ENCODE measurements at places on chromosomes 7 and 10. TPM values are rescaled to one million over a fixed set of nuclear protein-coding genes. Genes with fewer than 3 reads are reported as not detected.

- H3K27ac ChIP-seq, result no peak overlapping the region
- no peak for DNase-seq
- H3K36me3 ChIP-seq, result peaks cover 3% of the 10 kb centered on the region
- H3K27me3 ChIP-seq, result no peaks in the 10 kb centered on the region
- H3K4me1 ChIP-seq, result no peaks in the 10 kb centered on the region
- no peak overlapping the region for H3K4me3 ChIP-seq
Observed at GRCh38 chr10:117991701-117992100, 55.0 kb downstream of the RAB11FIP2 start.

- no peak for DNase-seq
- H3K27ac ChIP-seq, result peak overlapping the region; percentile 74
- peaks cover 33% of the 10 kb centered on the region for H3K4me1 ChIP-seq
- no peak overlapping the region for H3K4me3 ChIP-seq
- H3K27me3 ChIP-seq, result no peaks in the 10 kb centered on the region
Observed at GRCh38 chr10:69649786-69650550, 19.9 kb downstream of the FAM241B start.

DNA sequence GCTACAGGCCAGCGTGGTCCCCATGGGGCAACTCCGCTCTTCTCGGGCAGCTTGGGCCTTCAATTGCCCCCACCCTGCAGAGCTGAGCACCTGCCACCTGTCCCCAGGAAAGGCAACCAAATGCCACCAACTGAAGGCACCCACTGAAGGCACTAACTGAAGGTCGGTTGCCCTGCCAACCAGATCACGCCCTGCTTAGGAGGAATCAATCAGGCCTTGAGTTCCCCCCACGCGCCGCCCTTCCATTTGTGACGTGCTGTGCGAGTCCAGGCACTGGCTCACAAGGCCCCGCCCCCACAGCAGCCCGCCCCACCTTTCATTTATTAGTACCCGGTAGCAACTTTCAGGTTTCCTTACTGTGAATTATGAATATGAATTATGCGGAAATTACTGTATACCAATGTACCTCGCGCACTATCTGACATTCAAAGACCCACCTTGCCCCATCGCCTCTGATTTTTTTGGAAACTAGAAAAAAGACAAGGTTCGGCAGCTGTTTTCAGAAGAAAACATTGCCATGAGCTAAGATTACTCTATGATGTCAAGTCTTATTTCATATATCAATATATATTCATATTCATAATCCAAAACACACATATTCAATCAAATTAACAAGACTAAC is 83.6 kb upstream of the ABI1 start:
- H3K27me3 ChIP-seq, result peaks cover 6% of the 10 kb centered on the region
- H3K4me3 ChIP-seq, result peak overlapping the region; percentile 10
- H3K4me1 ChIP-seq, result peaks cover 12% of the 10 kb centered on the region
- no peaks in the 10 kb centered on the region for H3K36me3 ChIP-seq
- no peak for DNase-seq

DNA sequence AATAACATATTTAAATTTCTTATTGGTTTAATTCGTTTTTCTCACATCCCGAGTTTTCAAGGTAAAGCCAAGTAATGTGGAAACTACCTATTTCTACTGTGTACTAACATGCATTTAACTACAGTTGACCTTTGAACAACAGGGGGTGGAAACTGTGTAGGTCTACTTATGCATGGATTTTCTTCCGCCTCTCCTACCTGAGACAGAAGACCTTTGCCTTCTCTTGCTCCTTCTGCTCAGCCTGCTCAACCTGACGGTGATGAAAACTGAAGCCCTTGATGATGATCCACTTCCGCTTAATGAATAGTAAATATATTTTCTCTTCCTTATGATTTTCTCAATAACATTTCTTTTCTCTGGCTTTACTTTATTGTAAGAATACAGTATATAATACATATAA is 18.5 kb downstream of the MEOX2 start:
- no peak for DNase-seq
- no peak overlapping the region for H3K27ac ChIP-seq
- H3K4me1 ChIP-seq, result no peaks in the 10 kb centered on the region
- H3K4me3 ChIP-seq, result no peak overlapping the region
- no peaks in the 10 kb centered on the region for H3K36me3 ChIP-seq

DNA sequence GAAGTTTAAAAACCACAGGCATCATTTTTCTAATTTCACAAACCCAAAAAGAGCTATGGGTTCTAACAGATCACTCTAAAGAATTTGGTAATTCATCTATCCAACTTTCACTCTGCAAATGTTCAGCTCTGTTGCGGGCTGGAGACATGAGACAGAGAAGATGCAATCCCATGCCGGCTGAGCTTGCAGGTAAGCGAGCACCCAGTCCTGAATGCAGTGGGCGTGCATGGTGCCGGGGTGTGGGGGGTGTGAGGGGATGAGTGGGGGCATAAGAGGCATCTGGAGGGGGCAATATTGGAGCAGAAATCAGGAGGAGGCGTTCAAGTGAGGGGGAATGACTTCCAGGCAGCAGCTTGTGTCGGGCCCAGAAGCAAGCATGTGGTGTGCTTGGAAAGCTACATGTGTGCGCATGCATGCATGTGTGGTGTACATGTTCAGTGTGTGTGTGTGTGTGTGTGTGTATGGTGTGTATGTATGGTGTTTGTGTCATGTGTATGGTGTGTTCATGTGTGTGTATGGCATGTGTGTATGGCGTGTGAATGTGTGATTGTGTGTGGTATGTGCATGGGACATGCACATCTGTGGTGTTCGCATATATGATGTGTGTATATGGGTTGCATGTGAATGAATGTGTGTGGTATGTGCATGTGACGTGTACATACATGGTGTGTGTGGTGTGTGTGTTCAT is 172.9 kb downstream of the PRKCQ start:
- H3K36me3 ChIP-seq, result peaks cover 6% of the 10 kb centered on the region
- H3K27me3 ChIP-seq, result peaks cover 4% of the 10 kb centered on the region
- H3K4me1 ChIP-seq, result peaks cover 42% of the 10 kb centered on the region
- H3K4me3 ChIP-seq, result no peak overlapping the region
- H3K27ac ChIP-seq, result peak overlapping the region; percentile 24

- no peak overlapping the region for H3K27ac ChIP-seq
- H3K4me3 ChIP-seq, result no peak overlapping the region
- DNase-seq, result no peak
Observed at GRCh38 chr7:63039882-63040281, 958.8 kb upstream of the ZNF722 start.

DNA sequence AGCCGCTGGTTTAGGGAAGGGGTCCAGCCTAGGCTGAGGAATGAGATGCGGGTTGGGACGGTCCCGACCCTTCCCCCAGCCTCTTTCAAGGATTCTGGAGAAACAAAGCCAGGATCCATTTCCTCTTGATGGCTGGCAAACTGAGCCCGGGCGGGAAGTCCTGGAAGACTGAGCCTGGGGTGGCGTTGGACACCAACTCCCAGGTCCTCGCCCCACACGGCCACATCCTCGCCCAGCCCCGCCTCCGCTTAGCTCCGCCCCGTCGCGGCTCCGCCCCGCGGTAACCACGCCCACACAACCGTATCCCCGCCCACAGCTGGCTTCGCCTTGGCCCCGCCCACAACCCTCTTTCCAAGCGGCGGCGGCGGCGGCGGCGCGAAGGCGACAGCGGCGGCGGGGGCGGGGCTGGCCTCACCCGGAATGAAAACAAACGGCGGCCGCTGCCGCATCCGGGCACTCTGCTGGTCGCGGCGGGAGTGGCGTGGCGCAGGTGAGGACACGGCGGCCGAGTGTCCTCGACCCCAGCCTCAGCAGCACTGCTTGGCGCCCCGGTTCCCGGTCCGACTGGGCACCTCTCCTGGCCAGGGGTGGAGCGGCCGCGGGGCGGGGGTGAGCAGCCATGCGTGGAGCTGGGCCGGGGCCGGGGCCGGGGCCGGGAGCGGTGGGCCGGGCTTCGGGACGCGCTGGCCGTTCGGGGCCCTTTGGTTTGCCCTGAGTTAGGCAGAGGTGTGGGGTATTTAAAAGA is at the start of gene NUB1:
Gene NUB1 (plus strand): TSS at position 456 of the 745 bp plus-strand sequence. CDS start 3,538 bp downstream, outside the sequence.
- H3K4me3 ChIP-seq, result peak within 1 kb of the TSS; percentile 83
- H3K4me1 ChIP-seq, result peaks cover 31% of the 10 kb centered on the region
- H3K36me3 ChIP-seq, result peaks cover 32% of the 10 kb centered on the region
- H3K27me3 ChIP-seq, result no peaks in the 10 kb centered on the region

GRCh38 chr7:127713006-127713405 is 61.0 kb downstream of the SND1 start:
- no peak overlapping the region for H3K4me3 ChIP-seq
- DNase-seq, result no peak
- H3K27me3 ChIP-seq, result no peaks in the 10 kb centered on the region
- no peak overlapping the region for H3K27ac ChIP-seq
- H3K4me1 ChIP-seq, result peaks cover 12% of the 10 kb centered on the region

DNA sequence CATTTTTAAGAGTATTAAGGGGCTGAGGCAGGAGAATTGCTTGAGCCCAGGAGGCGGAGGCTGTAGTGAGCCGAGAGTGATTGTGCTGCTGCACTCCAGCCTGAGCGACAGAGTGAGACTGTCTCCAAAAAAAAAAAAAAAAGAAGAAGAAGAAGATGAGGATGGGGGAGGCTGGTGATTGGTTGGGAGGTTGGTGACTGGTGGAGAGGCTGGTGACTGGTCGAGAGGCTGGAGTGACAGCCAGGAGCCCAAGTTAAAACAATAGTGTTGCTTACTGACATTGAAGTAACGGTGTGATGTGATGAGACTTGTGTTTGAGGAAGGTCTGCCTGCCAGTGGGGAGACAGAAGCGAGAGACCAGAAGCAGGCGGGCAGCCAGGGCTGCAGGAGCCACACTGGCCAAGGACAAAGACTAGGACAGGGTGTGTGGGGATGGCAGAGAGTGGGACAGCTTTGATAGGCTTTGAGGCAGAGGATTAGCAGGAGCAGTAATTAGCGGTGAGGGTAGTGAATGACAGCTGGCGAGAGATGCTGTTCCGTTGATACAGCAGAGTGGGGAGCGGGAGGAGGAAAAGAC is 4.9 kb downstream of the SRRT start:
- H3K4me3 ChIP-seq, result no peak overlapping the region
- H3K36me3 ChIP-seq, result peaks cover 75% of the 10 kb centered on the region
- H3K4me1 ChIP-seq, result peaks cover 71% of the 10 kb centered on the region
- H3K27me3 ChIP-seq, result no peaks in the 10 kb centered on the region

The DYDC2 gene
- not detected for total RNA-seq

The SYT15B gene
- total RNA-seq, result 0.32 TPM

The HECTD2 gene
- 1.4 TPM for total RNA-seq

Measured in activated CD8-positive, alpha-beta T cell treated with anti-CD3 and anti-CD28 coated beads, Interleukin-2, amount 10 ng/mL, durations not matched to agents 7 days and 5 days (primary cell).